ENCODE measurements at places on chromosomes 4 and X. TPM values are rescaled to one million over a fixed set of nuclear protein-coding genes. Genes with fewer than 3 reads are reported as not detected.
A peak's percentile ranks its signal among the peaks of the same experiment; 100 is the strongest.

DNA sequence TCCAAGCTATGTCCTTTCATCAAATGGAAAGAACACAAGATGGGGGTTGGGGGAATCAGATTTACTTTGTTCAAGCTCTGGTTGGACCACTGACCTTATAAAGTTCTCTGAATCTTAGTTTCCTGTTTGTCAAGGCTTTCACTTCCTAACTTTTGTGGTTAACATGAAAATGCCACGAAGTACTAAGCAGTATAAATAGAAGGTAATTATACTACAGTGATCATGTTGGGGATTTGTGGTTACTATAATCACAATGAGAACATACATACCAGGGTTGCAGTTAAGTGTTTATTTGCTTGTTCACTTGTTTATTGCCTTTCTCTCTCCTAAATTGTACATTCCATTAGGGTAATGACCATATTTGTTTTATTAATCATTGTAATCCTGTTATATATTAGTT lies 53.2 kb downstream of the SPRY1 start:
- no peak for DNase-seq

GRCh38 chr4:108502356-108502755 lies 118.0 kb upstream of the RPL34 start:
- no peak for DNase-seq

SRPX2 gene
- 10.4 TPM for total RNA-seq

- peak; percentile 43 for DNase-seq
Observed at GRCh38 chr4:122930862-122931261, 8.5 kb upstream of the NUDT6 start.

DNA sequence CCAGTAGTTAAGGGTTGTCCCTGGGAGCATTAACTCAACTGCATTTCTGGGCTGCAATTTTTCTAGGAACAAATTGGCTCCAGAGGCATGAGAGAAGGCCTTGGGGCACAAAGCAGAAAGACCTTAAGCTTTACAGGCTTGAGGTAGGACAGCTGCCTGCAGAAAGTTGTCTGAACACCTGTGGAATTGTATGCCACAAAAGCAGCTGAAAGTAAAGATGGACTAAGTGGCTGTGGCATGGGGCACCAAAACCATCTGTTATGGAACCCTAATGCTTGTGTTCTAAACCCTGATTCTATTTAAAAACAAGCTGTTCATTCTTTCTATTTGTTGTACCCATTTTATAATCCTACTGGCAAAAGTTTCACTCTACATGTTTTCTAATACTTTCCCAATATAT lies 515.2 kb downstream of the GLUD2 start:
- no peak for DNase-seq

DNA sequence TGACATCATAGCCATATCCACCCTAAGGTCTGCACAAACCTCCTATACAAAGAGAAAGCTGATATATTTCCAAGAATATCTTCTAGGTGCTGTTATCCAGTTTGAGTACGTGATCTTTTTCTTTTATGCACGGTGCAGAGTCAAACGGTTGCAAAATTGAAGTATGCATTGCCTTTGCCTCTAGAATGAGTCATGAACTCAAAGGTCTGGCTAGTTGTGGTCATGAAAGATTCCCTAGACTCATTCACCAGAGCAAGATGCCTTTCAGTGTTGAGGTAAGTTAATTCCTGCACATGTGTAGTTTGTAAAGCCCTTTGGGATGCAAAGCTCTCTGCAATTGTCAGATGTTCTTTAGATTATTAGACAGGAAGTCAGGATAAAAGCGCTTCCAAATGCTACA lies 704.4 kb downstream of the PCDH19 start:
- DNase-seq = no peak

AADAT gene
- total RNA-seq = 14.3 TPM

WDR45 gene
- 47.3 TPM for total RNA-seq

TACR3 gene
- total RNA-seq = 1.2 TPM

DNA sequence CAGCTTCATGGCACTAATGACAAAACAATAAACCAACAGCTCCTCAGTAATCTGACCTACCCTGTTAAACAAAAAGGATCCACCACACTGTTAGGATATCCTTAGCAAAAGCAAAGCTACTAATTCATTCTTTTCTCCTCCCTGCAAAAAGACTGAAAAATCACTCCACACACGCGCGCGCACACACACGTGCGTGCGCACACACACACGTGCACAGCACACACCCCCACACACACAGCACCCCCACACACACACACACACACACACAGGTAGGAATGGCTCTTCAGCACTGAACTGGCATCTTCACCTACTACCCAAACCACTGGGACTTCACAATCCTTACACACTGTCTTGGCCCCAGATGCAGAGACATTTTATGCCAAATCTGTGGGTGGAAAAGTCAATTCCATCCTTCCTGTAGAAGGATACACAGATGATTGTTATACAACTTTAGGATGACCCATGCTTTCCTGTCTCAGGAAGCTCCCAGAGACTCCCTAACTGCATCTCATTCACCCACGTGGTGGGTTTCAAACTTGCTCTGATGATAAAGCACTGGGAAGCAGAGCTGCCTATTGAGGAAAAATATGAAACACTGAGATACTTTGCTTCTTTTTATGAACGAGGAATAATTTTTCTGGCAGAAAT lies 102.5 kb downstream of the TSPAN5 start:
- DNase-seq = no peak

DNA sequence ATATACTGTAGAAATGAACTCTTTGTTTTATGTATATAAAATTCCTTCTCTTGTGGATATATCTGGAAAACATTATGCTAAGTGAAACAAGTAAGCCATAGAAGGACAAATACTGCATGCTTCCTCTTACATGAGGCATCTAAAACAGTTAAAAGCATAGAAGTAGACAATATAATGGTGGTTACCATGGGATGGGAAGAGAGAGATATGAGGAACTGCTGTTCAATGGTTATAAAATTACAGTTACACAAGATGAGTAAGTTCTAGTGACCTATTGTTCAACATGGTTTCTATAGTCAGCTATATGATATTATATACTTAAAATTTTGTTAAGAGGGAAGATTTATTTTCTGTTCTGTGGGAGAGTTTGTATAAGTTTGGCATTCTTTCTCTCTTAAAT lies 43.4 kb downstream of the HTRA3 start:
- no peak for DNase-seq

DNA sequence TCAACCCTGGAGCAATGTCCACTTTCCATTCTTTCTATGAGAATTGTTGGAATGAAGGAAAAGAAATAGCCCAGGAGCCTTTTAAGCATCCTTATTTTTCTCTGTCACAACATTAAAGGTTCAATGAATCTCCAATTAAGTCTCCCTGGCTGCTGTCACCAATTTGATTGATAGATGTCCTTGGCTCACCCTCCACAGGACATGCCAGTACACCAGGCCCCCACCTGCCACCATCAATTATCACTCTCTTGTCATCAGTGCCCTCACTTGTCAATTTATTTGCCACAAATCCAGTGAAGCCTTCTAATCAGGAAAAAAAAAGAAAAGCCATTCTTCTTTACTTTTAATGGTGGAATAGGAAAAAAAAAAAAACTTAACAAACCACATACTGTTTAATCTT lies 453.6 kb downstream of the CENPC start:
- no peak for DNase-seq

GRCh38 chrX:67563469-67564448 lies 19.9 kb downstream of the AR start:
- DNase-seq = no peak

DNA sequence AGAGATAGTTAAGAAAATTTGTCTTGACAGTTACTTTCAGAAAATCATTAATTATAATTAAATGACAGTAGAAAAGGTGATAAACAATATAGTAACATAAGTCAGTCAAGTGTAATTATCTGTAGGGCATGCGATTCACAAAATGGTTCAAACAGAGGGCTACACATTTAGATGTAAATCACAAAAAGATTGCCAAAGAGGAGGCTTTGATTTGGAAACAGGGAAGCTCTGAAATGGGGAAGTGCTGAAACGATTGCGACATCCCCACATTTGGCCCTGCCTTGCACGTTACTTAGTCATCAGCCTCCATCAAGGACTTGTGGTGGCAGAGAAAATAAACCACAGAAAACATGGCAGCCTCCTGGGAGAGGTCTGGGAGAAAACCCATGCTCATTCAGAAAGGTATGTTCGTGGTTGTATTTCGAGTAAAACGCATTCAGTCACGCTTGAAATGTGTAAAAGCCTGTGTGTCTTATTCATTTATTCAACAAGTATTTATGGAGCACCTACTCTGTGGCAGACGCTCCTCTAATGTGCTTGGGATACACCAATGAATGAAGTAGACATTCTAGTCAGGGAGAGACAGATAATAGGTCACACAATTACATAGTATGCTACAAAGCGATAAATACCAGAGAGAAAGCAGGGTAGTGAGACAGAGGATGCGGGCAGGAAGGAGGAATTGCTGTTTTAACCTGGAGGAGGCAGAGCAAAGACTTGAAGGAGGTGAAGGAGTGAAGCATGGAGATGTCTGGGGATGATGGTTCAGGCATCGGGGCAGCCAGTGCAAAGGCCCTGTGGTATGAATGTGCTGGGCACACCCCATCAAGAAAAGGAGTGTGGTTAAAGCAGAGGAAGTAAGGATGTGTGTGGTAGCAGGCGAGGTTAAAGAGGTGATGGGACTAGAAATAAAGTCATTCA lies 7.8 kb downstream of the RBM47 start:
- DNase-seq = no peak
